ENCODE measurements at places on chromosomes 16 and 17.
A peak's percentile ranks its signal among the peaks of the same experiment; 100 is the strongest.

- DNase-seq = no peak
Measured at GRCh38 chr16:88825146-88825545, 13.4 kb upstream of the APRT start.

- no peak for DNase-seq
Measured at GRCh38 chr16:20971401-20971800, 70.8 kb downstream of the LYRM1 start.

- no peak for DNase-seq
Measured at GRCh38 chr17:56297184-56297583, 143.9 kb downstream of the ANKFN1 start.

GRCh38 chr17:75615301-75615700 is 17.9 kb upstream of the SMIM5 start:
- no peak for DNase-seq

DNA sequence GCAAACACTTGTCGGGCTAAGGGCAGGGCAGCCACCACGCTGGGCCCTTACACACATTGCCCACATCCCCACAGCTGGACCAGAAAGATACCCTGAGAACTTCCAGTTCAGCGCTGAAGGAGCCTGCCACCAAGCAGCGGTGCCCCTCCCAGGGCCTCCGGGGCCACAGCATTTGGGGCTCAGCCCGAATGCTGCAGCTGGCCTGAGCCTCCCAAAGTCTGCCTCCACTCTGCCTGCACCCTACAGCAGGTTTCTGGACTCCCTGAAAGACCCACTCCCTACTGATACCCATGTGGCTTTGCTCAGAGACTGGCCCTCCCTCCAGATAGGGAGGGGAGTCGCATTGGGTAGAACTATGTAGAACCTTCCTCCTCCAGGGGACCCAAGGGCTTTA is 1.5 kb downstream of the MCRIP1 start:
- DNase-seq = no peak

DNA sequence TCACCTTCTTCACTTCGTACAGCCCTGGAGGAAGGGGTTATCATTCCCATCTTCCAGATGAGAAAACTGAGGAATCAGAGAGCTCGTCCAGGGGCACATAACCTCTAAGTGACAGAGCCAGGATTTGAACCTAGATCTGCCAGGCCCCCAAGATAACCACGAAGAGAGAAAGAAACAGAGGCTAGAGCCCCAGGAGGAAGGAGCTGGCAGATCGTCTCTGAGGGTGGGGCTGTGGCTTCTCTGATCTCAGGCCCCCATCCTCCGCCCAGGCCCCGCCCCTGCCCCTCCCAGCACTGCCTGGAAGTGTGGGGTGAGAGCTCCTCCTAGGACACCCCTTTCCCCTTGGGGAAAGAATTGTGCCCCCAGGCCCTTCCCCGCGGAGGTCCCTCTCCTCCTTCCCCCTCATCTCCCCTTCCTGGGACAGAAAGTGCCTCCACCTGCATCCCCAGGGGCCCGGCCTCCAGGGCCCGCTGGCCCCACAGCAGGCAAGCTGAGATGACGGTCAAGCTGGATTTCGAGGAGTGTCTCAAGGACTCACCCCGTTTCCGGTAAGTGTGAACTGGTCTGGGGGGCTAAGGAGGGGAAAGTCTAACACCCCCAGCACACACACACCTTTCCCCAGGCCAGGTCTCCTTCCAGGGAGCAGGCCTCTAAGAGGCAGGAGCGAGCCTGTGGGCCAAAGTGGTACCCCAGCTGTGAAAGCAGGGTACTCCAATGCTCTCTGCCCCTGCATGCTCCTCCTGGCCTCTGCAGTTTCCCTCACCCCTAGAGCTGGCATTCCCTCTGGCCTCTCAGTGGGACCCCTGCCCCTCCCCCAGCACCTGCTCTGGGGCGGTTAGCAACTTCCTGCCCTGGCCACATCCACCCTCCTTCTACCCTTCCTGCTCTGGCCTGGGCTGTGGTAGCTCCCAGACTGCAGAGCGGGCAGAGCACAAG is at the start of gene ACAP1:
ACAP1 (plus strand) TSS at position 290 of the 936 bp plus-strand sequence; CDS start at position 496, 206 bp downstream.
- no peak for DNase-seq

DNA sequence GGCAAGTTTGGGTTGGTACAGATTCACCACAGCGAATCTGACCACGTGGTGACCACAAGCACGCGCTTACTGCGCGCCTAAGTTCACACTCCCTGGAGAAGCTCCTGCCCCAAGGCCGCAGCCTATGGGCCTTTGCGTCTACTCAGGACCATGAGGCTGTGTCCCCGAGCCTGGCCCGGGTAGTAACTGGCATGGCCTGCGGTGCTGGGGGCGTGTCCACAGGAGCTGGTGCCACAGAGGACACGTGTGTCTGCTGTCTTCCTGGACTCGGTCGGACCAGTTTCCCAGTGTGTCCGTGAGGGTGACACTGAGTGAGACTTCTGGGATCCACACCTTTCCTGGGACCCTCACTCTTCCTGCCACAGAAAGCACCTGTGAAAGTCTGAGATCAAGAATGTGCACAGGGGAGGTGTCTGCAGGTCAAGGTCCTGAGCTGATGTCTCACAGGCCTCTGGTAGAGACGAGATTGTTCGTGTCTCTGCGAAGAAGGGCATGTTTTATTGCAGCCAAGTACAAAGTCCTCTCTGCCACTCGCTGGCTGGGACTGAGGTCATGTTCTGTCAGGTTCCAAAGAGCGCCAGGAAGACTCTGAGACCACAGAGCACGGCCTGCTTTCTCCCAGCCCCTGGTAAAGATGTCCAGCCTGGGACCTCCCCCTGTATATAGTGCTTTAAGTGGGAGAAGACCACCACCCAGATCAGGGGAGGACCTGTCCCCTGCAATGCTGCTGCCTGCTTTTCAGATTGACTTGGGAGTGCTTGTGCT is 25.2 kb upstream of the CAPN15 start:
- no peak for DNase-seq

GRCh38 chr17:50430821-50431618 is 5.0 kb downstream of the ACSF2 start:
- DNase-seq = no peak

- no peak for DNase-seq
Measured at GRCh38 chr16:88376835-88377726, 5.7 kb upstream of the ZNF469 start.

- no peak for DNase-seq
Measured at GRCh38 chr17:80673152-80673920, 128.7 kb downstream of the RPTOR start.

DNA sequence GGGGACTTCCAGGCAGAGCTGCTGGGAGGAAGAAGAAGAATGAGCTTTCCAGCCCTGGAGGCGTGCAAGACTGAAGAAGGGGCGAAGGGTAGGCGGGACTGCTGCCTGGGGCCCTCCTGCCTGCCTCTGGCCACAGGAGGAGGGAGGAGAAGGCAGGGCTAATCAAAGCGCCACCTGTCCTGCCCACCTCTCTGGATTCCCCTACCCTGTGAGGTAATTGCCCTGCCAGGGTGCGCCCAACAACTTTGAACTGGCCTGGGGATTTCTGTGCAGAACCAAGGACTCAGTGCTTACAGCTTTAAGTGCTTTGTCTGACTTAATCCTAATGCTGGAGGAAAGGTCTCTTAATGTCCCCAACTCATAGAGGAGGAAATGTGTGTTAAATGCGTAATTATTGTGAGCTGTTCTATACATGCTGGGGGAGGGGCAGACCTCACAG is at the start of gene NOXO1:
NOXO1 (minus strand) TSS at position 72 of the 439 bp plus-strand sequence. CDS start 290 bp downstream, outside the sequence.
- no peak for DNase-seq

DNA sequence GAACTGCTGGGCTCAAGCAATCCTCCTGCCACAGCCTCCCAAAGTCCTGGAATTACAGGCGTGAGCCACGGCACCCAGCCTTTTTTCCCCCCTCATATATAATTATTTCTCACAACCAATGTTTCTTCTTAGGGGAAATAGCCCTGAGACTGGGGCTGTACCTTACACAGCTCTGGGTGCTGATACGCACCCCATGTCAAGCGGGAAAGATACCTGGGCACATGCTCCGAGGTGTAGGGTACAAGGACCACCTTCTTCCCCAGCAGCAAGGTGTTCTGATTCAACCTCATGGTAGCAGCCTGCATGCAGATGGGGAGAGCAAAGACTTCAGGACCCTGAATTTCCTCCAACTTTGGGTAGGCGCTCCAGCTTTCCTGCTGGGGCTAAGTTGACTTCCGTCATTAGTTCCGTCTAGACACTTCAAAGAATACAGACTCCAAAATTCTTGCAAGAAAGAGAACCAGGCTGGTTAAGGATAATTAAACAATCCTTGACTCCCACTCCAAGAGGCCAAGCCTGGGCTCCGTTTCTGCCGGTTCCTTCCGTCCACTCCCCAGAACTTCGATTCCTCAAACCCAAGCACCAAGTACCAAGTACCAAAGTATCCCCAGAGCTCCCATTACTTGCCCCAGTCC is 619 bp downstream of the NAT9 start:
- no peak for DNase-seq

DNA sequence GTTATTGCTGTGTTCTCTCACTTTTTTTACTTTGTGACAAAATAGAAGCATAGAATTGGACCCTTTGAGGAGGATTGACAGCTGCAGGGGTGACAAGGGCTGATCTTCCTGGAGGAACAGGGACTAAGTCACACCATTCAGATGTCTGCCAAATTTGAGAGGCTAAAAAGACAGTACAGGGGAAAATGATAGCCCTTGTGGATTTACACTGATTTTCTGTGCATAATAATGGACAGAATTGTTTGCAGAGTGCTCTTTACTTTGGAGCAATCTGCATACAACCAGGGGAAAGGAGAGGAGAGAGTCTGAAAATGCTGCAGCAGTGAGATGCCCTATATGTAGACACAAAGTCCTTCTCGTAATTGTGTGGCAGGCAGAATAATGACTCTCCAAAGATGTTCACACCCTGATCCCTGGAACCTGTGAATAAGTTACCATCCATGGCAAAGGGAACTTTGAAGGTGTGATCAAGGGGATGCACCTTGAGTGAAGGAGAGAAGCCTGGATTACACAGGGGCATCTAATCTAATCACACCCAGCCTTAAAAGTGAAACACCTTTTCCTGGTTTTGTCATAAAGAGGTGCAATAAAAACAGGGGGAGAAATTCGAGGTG is 221.4 kb upstream of the CPHXL start:
- DNase-seq = no peak

- DNase-seq = no peak
Measured at GRCh38 chr16:81710596-81710995, 68.5 kb upstream of the PLCG2 start.

DNA sequence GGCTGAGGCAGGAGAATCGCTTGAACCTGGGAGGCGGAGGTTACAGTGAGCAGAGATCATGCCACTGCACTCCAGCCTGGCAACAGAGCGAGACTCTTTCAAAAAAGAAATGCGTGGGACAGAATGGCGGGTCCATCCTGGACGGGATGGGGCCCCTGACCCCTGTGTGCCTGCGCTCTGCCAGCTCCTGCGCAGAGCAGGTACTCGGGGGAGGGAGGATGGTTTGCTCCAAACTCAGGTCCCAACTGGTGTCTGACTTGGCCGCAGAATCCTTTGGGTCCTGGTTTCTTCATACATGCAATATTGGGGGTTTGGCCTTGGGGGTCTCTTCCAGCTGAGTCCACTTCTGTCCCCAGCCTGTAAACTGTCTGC is 10.4 kb downstream of the CHMP6 start:
- DNase-seq = no peak

DNA sequence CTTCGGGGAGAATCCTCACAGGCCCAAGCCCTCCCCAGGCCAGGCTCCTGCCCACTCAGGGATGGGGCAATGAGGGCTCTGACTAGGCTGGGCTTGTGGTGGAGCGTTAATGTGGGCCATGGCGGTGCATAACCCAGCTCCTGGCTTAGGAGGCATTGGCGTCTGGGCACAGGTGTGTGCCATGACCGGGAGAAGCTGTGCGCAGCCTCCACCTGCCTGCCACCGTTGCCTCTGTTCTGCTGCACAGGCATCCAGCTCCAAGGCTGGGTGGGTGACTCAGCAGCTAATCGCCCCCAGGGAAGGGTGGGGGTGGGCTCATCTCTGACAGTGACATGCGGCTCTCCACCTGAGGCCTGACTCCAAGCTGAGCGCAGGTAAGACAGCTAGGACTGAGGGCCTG is 3.5 kb upstream of the ARHGAP27 start:
- DNase-seq = no peak

DNA sequence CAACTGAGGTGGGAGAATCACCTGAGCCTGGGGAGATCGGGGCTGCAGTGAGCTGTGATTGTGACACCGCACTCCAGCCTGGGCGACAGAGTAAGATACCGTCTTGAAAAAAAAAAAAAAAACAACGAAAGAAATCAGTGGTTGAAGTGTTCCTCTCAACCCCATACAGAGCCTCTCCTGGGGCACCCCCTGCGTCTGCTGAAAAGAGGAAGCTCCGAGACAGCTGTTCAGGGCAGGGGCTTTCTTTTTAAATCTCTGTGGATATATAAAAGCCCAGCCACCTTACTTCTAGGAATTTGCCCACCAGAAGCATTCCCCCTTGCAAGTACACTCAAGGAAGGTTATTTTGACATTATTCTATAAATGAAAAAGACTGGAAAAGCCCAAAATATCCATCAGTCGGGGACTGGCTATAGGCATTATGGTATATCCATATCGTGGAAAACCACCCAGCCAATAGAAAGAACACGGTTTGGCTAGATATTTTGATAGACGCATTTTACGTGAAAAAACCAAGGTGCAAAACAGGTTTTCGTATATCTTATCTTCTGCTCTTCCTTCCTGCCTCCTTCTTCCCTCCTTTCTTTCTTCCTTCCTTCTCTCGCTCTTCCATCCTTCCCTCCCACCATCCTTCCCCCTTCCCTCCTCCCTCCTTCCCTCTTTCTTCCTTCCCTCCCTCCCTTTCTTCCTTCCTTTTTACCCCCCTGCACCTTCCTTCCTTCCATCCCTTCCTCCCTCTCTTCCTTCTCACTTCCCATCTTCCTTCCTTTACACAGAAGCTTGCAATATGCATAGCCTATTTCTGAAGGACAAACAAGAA is 9.2 kb upstream of the CCL22 start:
- DNase-seq = no peak

DNA sequence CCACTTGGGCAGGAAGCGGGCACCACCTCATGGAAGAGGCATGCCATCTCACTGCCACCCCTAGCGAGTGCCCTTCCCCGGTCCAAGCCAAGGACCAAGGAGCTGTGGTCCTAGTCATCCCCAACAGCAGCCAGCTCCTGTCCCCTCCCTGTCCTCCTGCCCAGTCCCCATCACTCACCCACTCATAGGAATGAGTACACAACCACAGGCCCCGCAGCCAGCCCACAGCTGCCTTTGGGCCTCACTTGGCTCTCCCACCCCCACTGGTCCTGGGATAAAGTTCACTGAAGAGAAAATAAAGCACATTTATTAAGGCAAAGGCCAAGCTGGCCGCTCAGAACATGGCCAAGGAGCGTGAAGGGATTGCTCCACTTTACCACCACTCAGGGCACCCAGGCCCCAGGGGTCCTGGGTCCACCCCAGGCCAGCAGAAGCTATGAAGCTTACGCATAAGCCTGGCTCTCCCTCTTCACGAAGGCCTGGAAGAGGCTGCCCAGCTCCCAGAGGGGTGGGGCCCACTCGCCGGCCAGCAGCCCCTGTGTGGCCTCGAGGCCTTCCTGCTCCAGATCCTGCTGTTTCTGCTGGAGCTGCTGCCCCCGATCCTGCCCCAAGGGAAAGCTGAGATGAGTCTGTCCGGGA is 3.6 kb downstream of the SCRN2 start:
- DNase-seq = peak; percentile 50

- DNase-seq = no peak
Measured at GRCh38 chr17:72199256-72199655, 78.4 kb downstream of the SOX9 start.

- peak; percentile 54 for DNase-seq
Measured at GRCh38 chr17:30091771-30092170, 24.8 kb upstream of the NSRP1 start.

Measured in HS-27A (cell line).